IgD-negative memory B cell (primary cell): ENCODE measurements at places on chromosomes 1 and 21. TPM values are rescaled to one million over a fixed set of nuclear protein-coding genes. Genes with fewer than 3 reads are reported as not detected.

Gene SPATA17
- polyA plus RNA-seq: not detected

Gene AMY1C
- polyA plus RNA-seq: not detected

Gene RPE65
- polyA plus RNA-seq: not detected

Gene FCER1G
- 6.6 TPM for polyA plus RNA-seq

Gene SLC27A3
- 12.9 TPM for polyA plus RNA-seq
